Fibroblast of lung (primary cell): ENCODE measurements at places on chromosomes 3 and 15. TPM values are rescaled to one million over a fixed set of nuclear protein-coding genes. Genes with fewer than 3 reads are reported as not detected.

DNA sequence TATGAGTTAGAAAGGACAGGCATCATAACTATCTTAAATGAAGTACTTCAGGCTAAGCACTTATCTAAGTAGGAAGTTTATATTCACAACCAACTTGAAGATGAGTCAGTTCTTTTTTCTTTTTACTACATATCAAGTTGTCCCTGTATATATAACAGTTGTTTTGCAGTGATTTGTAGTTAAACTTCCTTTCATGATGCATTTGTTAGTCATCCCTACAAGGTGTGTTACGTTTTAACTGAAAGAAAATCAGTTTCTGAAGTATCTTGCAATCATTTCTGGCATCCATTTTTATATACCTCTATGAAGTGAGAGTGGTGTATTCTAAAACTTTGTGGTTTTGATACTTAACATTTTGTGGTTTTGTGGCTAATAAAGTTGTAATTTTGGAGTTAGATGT lies 46.1 kb downstream of the ZFAND6 start:
- DNase-seq = peak; percentile 85

GRCh38 chr3:182802413-182803390 lies 9.4 kb downstream of the ATP11B start:
- no peak for DNase-seq

NANOGP8 gene
- not detected in 2 replicates for total RNA-seq

DNA sequence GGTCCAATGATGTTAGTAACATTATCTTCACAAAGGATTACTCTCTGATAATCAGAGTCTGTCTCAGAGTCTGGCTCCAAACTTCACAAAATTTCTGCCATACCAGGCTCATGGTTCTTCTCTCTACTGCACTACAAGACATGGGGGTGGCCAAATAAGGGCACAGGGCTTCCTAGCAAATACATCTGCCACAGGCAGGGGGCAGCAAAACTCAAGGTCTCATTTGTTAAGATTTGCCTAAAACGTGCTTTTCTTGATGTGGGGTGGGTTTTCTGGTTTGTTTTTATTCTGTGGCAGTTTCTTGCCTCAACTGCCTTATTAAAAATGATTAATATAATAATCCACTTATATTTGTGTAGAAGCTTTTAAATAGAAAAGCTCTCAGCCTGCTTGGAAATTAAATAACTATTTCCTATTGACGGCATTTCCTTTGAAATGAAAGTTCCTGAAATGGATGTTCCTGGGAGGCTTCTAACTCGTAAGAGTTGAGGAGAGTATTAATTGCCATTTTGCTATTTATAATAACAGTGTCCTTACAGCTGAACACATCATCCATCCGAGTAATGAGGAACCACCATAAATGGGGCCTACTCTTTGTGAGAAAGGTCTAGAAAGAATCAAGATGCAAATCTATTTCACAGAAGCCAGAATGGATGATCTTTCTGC lies 53.8 kb downstream of the SST start:
- DNase-seq = peak; percentile 43

GRCh38 chr3:193660698-193661411 lies 67.8 kb downstream of the OPA1 start:
- no peak for DNase-seq

ABHD17C gene
- 9.8 and 14.0 TPM in 2 replicates for total RNA-seq

DNA sequence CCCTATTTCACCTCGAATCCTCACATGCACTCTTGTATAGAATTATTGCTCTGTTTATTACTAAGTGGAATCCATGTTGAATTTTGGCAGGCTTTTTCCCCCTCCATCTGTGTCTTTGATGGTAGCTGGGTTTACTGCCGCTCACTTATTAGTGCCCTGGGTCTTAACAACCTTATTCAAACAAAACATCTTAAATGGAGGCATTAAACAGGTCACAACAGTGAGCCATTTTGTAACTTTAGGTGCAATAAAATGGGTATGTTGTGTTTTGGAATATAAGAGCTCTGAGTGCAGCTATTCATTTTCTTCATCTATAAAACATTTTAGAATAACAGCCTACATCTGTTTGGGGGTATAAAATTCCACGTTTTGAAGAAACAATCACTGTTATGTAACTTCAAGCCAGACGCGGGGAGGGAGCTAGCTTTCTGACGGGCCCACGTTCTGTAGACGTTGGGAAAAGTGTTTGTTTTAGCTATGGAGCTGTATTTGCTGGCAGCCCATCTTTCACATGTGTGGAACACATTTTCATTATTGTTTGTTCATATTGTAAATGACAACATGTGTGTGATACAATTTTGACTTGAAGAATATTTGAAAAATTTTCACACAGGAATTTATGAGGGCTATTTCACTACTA lies 122.0 kb downstream of the SLC25A26 start:
- DNase-seq = no peak

DNA sequence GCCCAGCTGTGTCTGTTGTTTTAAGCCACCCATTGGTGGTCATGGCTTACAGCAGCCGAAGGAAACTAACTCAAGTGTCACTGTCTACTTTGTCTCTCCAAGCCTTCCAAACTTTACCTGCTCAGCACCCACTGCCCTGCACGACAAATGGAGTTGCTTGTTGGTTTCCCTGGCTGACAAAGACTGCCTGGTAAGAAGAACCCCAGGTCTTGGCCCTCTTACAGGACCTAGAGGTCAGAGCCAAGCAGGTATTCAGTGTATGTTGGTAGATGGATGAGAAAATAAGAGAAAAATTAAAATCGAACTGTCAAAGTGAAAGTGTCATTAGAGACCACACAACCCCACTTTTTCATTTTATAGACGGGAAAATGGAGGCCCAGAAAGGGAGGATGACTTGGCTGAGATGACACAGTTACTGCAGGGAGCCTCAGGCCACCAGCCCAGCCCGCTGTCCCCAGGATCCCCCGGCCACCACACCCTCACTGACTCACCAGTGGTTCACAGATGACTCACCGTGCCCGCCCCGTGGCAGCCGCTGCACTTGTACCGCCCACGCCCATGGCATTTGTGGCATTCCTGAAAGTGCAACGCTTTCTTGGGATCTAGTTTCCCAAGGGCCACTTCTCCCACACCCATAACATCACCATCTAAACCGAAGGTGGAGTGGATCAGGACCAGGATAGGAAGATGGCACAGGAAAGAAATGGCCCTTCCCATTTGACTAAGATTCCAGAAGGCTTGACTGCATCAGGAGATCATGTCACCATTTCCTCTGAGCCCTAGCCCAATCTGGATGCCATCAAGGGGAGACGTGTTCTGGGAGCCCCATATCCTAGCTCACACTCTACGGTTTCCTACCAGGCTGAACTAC lies 15.2 kb downstream of the SSUH2 start:
- peak; percentile 74 for DNase-seq

PLSCR2 gene
- total RNA-seq = 0.17 TPM in 1 of 2 replicates, not detected in the other

NUSAP1 gene
- 15.9 and 27.6 TPM in 2 replicates for total RNA-seq

GRCh38 chr15:85730001-85730820 lies 64.5 kb downstream of the KLHL25 start:
- DNase-seq = peak; percentile 80

GRCh38 chr3:193960487-193961274 lies 175.3 kb upstream of the HES1 start:
- no peak for DNase-seq

GRCh38 chr3:116263842-116264545 lies 181.3 kb downstream of the LSAMP start:
- peak; percentile 77 for DNase-seq

DNA sequence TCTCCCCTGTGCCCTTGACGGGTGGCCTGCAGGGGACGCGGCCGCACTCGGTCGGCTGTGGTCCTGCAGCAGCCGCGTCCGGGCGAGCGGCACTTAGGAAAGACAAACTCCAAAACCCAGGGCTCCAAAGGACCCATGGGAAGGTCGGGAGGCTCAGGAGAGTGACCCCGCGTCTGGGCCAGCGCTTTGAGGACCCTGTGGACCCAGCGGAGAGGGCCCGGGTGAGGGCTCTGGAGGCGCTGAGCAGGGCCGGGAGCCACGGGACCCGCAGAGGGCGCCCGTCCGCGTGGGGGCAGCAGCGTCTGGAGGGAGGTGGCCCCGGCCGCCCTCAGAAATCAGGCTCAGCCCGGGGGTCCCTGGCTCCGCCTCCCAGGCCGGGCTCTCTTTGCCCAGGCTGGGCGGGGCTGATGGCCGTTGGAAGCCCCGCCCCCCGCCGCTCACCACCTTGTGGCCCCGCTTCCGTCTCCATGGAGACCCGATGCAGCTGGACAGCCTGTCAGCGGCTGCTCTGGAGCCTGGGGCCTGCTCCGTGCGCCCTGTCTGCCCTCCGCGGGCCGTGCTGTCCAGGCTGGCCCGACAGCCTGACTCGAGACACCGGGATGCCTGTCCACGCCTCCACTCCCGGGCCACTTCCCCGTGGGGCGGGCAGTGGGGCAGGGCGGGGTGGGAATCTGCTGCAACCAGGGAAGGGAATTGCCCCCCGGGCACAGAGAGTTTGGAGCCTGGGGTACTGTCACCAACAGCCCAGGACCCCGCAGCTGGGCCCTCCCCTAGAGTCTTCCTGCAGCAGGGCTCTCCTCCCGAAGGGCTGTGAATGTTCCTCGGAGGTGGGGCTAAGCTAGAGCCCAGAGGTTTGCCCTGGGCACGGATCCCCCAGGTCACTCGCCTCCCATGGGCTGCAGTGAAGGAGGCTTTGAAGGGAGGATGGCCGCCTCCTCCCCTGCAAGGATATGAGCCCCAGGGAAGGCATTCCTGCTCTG lies 34.8 kb upstream of the RPL32 start:
- DNase-seq = peak; percentile 26

DUOXA2 gene
- not detected in 2 replicates for total RNA-seq

SPSB4 gene
- total RNA-seq = not detected in 2 replicates

DNA sequence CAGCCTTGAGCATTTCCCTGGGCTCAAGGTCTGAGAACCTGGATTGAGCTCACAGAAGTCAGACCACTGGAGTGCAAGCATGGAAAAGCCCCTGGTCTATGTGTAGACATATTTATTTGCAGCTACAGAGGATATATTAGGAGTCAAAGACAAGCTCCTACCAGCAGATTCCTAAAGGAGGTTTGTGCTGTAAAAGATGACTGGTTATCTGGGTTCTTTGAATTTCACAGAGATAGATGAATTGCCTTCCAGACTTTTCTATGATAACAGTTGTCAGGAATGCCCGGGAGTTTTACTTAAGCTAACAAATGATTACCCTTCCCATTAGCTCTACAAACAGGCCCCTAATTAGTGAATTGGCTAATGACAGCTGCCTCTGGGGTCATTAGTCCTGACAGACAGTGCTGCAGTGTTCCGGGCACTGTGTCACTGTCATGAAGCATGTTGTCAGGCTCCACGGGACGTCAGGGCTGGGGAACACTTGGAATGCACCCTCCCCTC lies 48.8 kb upstream of the PLXNA1 start:
- DNase-seq = no peak
